ENCODE measurements at places on chromosomes 1 and 21. TPM values are rescaled to one million over a fixed set of nuclear protein-coding genes. Genes with fewer than 3 reads are reported as not detected.

GRCh38 chr21:34827445-34828235 is 158.8 kb downstream of the CLIC6 start:
- no peak overlapping the region for H3K4me3 ChIP-seq
- no peaks in the 10 kb centered on the region for H3K27me3 ChIP-seq
- DNase-seq, result no peak
- no peaks in the 10 kb centered on the region for H3K36me3 ChIP-seq
- H3K4me1 ChIP-seq, result no peaks in the 10 kb centered on the region

- H3K4me1 ChIP-seq, result no peaks in the 10 kb centered on the region
- H3K36me3 ChIP-seq, result no peaks in the 10 kb centered on the region
- H3K27me3 ChIP-seq, result peaks cover 14% of the 10 kb centered on the region
- DNase-seq, result no peak
Measured at GRCh38 chr1:214233856-214234634, 46.9 kb upstream of the SMYD2 start.

DNA sequence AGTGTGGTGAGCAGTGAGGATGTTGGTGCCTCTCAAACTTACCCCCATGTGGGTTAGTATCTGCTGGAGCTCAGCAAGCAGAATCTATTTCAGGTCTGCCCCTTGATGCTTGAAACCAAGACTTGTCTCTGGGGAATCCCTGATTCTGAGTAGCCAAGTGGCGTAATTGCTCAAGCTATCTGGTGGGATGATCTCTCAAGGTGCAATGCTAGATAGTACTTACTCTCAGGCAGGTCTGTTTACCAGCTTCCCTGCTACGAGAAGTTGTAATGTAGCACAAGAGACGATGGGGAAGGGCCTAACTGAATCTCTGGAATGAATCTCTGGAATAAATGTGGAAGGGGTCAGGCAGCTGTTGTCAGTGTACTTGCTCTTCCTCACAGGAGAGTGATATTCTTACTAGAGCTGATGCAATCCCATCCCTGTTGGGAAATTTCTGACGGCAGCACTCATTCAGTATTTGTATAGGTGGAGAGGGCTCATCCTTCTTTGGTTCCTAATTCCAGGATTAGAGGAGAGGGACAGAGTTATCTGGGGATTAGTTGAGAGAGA is 65.4 kb downstream of the MACF1 start:
- no peaks in the 10 kb centered on the region for H3K36me3 ChIP-seq
- H3K27me3 ChIP-seq, result no peaks in the 10 kb centered on the region
- no peak overlapping the region for H3K4me3 ChIP-seq
- H3K27ac ChIP-seq, result no peak overlapping the region

DNA sequence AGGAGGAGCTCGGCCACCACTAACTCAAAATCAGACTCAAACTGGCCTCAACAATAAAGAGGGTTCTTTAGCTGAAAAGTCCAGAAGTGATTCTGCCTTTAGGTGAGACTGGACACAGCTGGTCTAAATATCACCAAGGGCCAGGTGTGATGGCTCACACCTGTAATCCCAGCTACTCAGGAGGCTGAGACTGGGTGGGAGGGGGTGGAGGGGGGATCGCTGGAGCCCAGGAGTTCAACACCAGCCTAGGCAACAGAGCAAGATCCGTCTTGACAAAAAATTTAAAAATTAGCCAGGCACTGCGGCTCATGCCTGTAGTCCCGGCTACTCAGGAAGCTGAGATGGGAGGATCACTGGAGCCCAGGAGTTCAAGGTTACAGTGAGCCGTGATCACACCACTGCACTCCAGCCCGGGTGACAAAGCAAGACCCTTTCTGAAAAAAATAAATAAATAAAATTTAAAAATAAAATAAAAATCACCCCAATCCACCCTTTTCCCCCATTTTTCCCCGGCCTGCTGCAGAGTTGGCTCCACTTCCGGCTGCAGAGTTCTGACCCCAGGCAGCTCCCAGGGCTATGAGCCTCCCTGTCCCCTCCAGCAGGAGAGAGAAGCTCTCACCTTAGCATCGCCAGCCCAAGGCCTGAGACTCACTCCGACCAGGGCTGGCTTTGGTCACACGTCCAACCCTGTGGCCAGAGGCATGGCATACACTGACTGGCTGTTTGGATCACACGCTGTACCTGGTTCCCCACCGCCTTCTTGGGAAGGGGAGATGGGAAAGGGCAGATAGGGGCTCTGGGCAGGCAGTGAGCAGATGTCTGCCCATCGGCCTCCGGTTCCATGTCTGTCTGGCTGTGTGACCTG is 87.3 kb upstream of the IFFO2 start:
- no peaks in the 10 kb centered on the region for H3K36me3 ChIP-seq
- H3K27ac ChIP-seq, result no peak overlapping the region
- no peak for DNase-seq
- no peak overlapping the region for H3K4me3 ChIP-seq
- H3K27me3 ChIP-seq, result no peaks in the 10 kb centered on the region

DNA sequence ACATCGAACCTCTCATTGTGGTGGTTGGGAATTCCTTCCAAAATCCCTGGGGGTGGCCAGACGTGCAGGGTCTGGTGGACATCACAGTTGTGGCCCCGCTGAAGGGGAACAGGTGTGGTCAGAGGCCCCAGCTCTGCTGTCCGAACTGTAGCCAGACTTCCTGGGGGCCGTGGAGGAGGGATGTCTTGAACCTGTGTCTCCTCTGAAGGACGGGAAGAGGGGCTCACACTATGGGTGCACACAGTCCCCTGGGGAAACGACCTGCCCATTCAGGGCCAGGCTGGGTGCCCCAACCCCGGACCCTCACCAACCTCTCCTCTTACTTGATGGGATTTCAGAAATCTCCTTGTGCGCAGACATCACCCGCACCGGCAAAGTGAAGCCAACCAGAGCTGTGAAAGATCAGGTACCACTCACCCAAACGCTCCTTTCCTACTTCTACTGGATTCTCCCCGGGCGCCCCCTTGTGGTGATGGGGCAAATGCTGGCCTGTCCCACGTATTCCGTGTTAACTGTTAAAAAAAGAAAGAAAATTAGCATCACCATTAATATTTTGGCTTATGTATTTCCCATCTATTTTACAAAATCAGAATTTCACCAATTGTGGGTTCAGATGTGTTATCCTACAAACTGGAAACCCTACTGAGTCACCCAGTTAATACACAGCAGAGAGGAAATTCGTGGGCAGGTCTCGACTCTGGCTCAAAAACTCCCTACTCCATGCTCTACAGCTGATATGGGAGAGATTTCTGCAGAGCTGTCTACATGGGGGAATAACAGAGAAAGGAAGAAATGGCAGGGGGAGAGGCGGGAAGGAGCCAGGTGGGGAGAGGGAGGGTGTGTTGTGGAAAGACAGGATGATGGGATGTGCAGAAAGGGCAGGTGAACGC is 28.1 kb downstream of the PADI4 start:
- peaks cover 9% of the 10 kb centered on the region for H3K4me1 ChIP-seq
- peak; percentile 39 for DNase-seq
- no peaks in the 10 kb centered on the region for H3K36me3 ChIP-seq
- no peak overlapping the region for H3K27ac ChIP-seq

The TMPRSS2 gene
- 111 TPM for total RNA-seq

The SERPINC1 gene
- 0.64 TPM for total RNA-seq
